ENCODE measurements at places on chromosomes 7 and 10.

- DNase-seq, result no peak
These were observed 97.1 kb upstream of the DOCK1 start for GRCh38 chr10:126808103-126808502.

GRCh38 chr7:73520673-73521635 is 1.1 kb downstream of the BAZ1B start:
- no peak for DNase-seq

DNA sequence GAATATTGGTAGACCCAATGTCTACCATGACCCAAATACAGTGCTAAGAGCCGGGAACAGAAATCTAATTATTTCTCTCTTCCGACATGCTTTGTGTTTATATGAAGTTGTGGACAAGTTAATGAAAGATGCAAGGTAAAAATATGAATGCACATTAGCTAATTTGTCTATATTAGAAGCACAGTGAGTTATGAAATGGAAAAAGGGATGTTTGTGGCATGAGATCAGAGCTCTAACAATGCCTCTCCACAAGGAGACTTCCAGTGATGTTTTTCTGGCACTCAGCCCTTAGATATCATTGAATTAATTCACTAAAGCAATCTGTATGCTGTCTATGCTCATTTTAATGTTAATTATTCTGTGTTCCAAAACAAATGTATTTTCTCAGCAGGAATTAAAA is 897.2 kb downstream of the CNTNAP2 start:
- no peak for DNase-seq

GRCh38 chr7:3895341-3896116 is 594.5 kb downstream of the SDK1 start:
- no peak for DNase-seq

DNA sequence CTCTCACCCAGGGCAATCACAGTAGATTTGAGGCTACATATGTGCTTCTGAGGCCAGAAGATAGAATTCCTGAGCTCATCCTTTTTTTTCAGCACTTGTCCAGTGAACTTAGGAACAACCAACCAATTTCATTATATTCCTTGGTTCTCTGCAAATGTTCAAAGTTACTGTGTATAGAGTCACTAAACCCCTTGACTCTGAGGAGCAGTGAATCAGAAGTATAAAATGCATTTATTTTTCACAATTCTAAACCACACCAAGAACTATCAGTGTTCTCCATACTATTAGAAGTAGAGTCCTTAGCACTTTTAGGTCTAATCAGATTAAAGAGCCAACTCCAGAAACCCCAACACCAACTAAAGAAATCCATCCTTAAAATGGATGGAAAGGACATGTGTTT is 19.6 kb upstream of the PAPSS2 start:
- no peak for DNase-seq

DNA sequence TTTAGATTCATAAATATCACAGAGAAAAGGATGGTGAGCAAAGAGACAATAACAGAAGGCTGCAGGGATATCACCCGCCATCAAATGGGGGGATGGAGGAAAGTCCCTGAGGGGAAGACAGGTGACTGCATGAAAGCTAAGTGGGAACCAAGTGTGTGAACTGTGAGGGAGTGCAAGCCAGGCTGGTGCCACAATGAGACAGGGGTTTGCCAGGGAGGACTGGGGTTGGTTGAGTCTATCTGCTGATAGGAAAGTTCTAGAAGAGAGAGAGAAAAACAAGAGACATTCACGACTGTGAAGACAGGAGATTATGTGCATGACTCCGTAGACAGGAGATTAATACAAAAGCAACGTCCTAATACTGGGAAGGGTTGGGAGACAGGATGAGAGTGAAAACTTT is 376.4 kb downstream of the PARD3 start:
- DNase-seq, result no peak

DNA sequence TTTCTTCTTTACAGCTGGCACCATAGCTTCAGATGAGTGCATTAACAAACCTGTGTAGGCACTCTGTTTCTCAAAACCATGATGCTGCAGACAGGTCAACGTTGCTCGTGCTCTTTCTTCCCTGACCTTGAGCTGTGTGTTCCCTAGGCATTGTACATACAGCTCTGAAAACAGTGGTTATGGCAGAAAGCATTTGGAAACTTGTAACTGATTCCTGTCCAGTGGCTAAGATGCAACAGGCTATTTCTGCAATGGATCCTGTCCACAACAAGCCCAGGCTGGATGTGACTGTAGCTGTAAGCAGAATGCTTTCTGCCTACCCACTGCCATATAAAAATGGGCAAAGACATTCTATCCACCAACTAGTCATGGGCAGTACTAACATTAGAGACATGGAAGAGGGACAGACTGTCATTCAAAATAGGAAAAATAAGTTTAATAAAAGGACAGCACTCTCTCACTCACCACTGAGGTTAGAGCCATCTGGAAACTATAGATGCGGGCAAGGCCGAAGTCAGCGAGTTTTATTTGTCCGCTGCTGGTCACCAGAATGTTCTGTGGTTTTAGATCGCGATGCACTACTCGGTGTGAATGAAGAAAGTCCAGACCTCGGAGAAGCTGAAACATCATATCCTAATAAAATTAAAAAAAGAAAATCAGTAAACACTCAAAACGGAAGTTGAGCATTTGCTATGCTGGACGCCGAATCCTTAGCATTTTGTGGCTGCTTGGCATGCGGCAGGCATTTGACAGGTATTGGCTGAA is 111.0 kb downstream of the CDK6 start:
- no peak for DNase-seq

- DNase-seq, result no peak
These were observed 51.4 kb upstream of the EGFR start for GRCh38 chr7:54967377-54967776.

- DNase-seq, result no peak
These were observed 3.5 kb downstream of the ANTXRL start for GRCh38 chr10:46290101-46290886.

GRCh38 chr10:114678820-114679219 is 20.7 kb upstream of the ABLIM1 start:
- DNase-seq, result no peak

- no peak for DNase-seq
These were observed 106.2 kb downstream of the SAMD9 start for GRCh38 chr7:93011351-93012294.

DNA sequence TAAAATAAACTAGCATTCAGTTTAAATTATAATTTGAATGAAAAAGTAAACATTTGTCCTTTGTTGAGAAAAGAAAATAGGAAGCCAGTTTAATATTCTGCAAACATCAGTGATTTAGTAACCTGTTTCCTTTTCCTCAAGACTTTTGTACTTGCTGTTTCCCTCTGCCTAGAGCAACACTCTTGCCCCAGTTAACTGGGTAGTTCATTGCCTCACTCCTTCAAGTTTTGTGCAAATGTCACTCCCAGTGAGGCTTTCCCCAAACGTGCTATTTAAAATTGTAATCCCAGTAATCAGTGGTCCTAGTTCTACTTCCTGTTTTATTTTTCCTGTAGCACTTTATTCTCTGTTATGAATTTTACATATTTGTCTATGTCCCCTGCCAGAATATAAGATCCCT is 23.8 kb downstream of the DLD start:
- DNase-seq, result no peak

GRCh38 chr10:126034586-126034985 is 138.2 kb downstream of the FANK1 start:
- DNase-seq, result no peak

DNA sequence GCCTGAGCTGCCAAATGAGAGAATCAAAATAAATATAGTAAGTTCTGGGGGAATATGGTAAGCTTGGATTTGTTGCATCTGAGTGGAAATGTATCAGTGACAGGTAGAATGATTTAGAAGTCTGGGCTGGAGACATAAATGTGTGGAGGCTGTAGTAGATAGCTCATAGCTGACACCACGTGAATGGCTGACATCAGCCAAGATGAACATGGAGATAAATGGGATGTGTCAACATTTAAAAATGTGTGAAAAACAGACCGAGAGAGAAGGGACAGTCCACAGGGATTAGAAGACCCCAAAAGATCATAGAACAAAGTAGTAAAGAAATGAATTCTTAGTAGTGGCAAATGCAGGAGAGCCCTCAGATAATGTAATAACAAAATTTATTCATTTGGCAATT is 40.9 kb downstream of the NAMPT start:
- DNase-seq, result no peak

GRCh38 chr7:148334441-148334956 is 256.1 kb upstream of the C7orf33 start:
- DNase-seq, result peak; percentile 20

All from WERI-Rb-1 (cell line).